HL-60 (cell line): ENCODE measurements at places on chromosomes 16 and 17.
A peak's percentile ranks its signal among the peaks of the same experiment; 100 is the strongest.

DNA sequence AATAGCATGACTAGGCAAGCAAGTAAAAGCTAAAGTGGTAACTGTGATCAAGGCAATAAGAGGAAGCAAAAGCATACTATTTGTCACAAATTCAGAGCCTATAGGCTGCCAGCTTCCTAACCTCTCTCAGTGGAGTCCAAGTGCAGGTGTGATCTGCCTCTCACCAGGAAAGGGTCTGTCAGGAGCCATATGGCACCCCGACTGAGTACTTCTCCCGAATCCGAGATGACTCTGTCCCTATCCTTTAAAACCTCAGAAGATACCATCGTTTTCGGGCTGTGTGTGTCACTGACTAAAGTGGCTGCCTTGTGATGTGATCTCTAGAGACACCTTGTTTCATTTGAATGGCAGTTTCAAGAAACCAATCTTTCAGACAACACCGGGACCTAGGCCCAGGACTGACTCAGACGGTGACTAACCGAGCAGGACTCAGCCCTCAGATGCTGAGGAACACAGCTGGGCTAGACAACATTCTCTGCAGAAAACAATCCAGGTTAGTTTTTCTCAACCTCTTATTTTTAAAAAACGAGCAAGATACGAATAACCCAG lies 63.6 kb downstream of the SMG6 start:
- no peak for DNase-seq

GRCh38 chr17:2847381-2848333 lies 51.4 kb downstream of the RAP1GAP2 start:
- no peak for DNase-seq

- peak; percentile 21 for DNase-seq
These were observed 975 bp downstream of the CHD9 start for GRCh38 chr16:53055541-53056391.

- DNase-seq: no peak
These were observed 17.0 kb downstream of the ENPP7 start for GRCh38 chr17:79747508-79748294.

- DNase-seq: no peak
These were observed 9.5 kb downstream of the DOK4 start for GRCh38 chr16:57476546-57477410.

DNA sequence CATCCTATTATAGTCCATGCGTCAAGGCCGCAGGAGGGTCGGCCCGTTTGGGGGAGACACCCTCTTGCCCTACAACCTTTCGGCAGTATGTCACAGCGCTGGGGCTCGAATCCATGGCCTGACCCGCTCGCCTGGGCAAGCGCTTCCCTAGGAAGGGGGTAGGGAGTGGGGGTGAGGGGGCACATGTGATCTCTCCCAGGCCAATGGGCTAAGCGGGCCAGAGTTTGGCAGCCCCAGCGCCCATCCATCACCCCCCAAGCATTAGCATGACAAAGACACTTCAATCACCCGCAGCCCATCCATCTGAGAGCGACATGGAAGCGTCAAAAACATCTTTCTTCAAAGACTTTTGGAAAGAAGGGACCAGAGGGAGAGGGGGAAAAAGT lies at the start of gene HOXB1:
TSS of gene HOXB1 (minus strand) at position 125 of the 386 bp plus-strand sequence. CDS start at position 18, 107 bp downstream.
- no peak for DNase-seq

- DNase-seq: no peak
These were observed 31.4 kb upstream of the ABCA6 start for GRCh38 chr17:69173118-69173517.

- no peak for DNase-seq
These were observed 11.7 kb upstream of the C16orf95 start for GRCh38 chr16:87328846-87329245.

- DNase-seq: no peak
These were observed 21.1 kb upstream of the BRD7 start for GRCh38 chr16:50389900-50390299.

- DNase-seq: no peak
These were observed 47.6 kb downstream of the SEC14L1 start for GRCh38 chr17:77188084-77189066.

DNA sequence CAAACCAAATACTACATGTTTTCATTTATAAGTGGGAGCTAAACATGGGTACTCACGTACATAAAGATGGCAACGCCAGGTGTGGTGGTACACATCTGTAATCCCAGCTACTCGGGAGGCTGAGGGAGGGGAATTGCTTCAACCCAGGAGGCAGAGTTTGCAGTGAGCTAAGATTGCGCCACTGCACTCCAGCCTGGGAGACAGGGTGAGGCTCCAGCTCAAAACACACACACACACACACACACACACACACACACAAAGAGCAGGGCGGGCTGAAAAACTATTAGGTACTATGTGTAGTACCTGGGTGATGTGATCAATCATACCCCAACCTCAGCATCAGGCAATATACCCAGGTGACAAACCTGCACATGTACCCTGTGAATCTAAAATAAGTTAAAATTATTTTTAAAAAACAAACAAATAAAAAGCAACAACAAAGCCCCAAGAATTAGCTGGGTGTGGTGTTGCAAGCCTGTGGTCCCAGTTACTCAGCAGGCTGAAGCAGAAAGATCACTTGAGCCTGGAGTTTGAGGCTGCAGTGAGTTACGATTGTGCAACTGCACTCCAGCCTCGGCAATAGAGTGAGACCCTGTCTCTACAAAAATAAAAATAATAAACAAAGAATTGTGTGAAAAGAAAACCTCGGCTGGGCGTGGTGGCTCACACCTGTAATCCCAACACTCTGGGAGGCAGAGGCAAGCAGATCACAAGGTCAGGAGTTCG lies 11.9 kb upstream of the FAAP100 start:
- DNase-seq: peak; percentile 88

GRCh38 chr16:79006765-79007164 lies 593.8 kb downstream of the MAF start:
- DNase-seq: peak; percentile 2

DNA sequence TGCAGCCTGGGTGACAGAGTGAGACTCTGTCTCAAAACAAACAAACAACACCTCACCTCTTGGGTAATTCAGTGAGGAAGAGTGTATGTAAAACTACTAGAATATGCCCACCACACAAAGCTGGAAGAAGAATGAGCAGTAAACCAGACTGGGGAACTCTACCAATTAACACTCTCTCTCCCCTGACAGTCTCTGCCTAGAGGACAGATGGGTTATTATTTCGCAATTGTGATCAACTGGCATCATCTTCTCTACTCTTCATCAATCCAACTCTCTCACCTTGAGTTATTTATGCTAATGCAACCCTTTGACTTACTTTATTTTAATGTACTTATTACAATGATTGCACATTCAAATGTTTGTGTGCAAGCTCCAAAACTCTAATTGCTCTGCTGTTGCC lies 205.6 kb downstream of the XYLT1 start:
- DNase-seq: peak; percentile 43

DNA sequence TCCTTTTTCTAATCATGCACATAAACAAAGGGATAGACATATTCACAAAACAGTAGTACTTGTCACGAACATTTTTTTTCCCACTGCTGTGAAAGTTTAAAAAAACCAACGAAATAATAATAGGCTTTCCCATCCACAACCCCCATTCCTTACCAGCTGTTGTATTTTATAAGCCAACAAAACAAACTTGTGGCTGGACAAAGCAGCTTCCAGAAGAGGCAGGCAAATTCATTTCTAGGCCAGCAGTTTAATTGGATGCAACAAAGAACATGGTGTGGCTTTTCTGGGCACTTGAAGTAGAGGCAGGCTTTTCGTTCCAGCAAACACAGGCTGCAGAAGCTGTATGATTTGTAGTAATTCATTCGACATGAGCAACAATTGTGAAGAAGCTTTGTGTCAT lies 56.0 kb upstream of the FAM20A start:
- DNase-seq: no peak

DNA sequence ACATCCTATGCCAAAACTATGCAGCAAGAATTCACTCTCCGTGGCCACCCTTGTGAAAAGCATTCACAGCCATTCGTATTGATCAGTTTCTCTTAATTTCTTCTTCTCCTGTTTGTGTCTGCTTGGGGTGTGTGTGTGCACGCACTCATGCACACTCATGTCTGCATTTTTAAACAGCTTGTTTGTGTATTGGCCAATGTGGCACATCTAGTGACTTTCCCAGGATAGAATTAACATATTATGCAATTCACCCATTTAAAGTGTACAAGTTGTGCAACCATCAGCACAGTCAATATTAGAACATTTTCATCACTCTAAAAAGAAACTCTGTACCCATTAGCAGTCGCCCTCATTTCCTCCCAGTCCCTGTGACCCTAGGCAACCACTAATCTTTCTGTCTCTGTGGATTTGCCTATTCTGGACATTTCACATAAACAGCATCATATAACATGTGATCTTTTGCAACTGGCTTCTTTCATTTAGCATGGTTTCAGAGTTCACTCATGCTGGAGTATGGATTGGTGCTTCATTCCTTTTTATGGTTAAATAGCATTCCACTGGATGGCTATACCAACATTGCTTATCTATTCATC lies 20.1 kb downstream of the IRX3 start:
- DNase-seq: peak; percentile 31

DNA sequence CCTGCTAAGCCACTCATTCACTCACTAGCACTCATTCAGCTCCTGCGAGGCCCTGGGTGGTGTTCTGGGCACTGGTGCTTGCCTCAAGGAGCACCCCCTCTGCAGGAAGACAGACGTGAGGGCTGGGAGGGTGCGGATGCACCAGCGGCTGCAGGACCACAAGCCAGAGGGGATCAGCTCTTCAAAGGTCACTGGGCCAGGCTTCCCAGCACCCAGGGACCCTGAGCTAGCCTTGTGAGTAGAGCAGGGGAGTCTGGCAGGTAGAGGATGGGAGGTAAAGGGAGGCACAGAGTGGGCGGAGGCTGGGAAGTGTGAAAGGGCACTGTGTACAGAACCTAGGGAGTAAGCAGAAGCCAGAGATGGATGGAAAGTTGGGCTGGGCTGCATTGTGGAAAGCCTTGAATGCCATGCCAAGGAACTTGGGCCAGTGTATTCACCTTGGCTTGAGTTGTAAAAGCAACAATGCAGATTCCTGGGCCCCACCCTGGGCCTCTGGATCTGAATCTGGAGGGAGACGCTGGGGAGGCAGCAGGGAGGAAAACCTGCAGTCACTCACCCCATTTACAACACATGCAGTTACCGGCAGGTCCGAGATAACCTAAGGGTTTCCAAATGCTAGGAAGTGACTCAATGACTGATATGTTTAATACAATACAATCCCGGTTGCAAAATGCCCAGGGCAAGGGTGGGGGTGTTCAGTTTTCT lies 1.7 kb downstream of the IL4R start:
- DNase-seq: peak; percentile 73

DNA sequence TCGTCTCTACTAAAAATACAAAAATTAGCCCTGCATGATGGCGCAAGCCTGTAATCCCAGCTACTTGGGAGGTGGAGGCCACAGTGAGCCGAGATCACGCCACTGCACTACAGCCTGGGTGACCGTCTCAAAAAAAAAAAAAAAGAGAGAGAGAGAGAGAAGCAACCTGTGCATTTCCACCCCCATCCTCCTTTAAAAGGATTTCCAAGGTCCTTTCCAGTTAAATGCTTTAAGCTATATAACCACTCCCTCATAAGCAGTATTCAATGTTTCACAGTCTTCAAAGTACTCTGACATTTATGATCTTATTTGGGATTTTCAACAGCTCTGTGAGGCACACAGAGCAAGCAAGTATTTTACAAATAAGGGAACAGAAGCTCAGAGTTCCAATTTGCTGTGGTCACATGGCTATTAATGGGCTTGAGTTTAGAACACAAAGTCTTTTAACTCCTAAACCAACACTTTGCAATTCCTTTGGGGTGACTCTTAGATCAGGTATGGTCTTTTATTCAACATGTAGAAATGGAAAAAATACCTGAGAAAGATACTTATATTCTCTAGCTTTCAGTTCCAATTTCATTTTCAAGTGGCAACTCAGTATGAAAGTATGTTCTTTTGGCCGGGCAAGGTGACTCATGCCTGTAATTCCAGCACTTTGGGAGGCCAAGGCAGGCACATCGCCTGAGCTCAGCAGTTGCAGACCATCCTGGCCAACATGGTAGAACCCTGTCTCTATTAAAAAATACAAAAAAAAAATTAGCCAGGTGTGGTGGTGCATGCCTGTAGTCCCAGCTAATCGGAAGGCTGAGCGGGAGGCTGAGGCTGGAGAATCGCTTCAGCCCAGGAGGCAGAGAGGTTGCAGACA lies 31.3 kb downstream of the SPOP start:
- no peak for DNase-seq

DNA sequence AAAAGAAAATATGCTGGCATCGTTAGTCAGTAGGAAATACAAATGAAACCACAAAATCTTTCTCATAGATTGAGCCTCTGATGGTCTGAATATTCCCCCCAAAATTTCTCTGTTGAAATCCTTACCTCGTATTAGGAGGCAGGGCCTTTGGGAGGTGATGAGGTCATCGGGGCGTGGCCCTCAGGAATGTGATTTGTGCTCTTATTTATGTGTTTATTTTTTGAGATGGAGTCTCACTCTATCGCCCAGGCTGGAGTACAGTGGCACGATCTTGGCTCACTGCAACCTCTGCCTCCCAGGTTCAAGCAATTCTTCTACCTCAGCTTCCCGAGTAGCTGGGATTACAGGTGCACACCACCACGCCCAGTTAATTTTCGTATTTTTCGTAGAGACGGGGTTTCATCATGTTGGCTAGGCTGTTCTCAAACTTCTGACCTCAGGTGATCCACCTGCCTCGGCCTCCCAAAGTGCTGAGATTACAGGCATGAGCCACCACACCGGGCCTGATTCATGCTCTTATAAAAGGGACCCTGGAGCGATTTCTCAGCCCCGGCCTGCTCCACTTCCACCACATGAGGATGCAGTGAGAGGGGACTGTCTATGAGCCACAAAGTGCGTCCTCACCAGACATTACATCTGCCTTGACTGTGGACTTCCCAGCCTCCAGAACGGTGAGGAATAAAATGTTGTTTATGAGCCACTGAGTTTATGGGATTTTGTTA lies 53.1 kb downstream of the DNAH17 start:
- DNase-seq: no peak

GRCh38 chr16:75376475-75377161 lies 56.7 kb downstream of the CFDP1 start:
- DNase-seq: no peak

- no peak for DNase-seq
These were observed 3.4 kb downstream of the RAPGEFL1 start for GRCh38 chr17:40180694-40181093.

- DNase-seq: no peak
These were observed 320.0 kb downstream of the FOXL1 start for GRCh38 chr16:86898386-86898785.

DNA sequence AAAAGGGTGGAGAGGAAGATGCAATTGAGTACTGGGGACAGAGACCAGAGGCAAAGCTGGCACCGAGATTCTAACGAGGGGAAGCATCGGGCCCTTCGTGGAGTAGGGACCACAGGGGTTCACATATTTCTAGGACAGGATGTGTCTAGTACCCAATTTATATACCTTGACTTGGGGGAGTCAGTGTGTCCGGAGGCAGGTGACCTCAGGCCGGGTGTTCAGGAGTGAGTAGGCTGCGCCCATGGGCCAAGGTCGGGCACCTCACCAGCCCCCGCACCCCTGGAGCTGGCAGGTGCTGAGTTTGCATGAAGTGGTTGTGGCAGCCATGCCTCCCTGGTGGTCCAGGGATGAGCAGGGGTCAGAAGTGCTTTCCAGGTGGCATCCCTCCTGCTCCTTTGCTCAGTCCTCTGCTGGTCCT lies 8.6 kb upstream of the NXPH3 start:
- DNase-seq: no peak
